ENCODE measurements at places on chromosomes 1 and 21.

- DNase-seq = no peak
Observed at GRCh38 chr1:176450526-176450925, 12.4 kb upstream of the PAPPA2 start.

DNA sequence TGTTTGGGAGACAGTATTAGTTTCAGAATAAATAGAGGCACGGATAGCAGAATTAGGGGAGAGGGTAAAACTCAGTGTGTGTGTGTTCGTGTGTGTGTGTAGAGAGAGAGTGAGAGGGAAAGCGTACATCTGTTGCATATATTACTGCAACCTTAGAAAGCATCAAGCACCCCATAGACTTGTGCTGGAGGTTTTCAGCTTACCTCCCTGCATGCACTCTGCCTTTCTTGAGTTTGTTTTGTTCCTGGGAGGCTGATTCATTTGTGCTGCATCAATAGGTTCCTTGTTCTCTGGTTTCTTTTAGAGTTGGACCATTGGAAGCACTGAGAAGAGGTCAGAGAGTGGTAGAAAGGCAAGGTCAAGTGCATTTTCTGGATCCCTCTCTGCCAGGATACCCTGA, 104.4 kb upstream of the KCNK1 start:
- DNase-seq = no peak

GRCh38 chr1:55746710-55747109, 531.5 kb upstream of the USP24 start:
- DNase-seq = no peak

DNA sequence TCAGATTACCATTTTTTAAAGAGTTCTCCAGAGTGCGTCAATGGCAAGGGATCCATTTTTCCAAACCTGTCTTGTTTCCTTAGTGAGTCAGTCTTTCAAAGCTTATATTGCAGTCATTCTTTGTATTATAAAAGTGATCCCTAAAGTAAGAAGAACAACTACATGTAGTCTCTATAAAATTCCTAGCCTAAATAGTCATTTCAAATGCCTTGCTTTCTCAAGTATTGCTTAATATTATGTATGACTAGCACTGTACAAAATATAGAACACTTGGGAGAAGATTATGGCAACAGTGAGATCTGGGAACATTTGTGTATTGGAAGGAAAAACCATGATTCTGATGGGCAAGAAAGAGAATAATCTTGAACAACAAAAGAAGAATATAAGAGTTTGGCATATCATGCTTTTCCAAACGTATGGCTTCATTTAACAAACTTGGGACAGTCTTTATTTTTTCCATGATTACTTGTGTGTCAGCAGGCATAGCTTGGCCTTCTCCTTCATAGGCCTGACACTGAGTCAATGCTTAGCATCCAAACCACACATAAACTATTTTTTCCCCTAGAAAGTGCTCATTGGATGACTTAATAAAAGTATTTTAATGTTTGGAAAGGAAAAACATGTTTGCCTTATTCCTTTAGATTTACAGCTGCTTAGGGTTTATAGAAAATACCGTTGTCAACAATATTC, 547.4 kb downstream of the LTN1 start:
- no peak for DNase-seq

GRCh38 chr1:60413091-60413490, 339.5 kb upstream of the C1orf87 start:
- DNase-seq = no peak

All from heart left ventricle (tissue), 16 donors.